ENCODE measurements at places on chromosomes 12 and 14. TPM values are rescaled to one million over a fixed set of nuclear protein-coding genes. Genes with fewer than 3 reads are reported as not detected.

The CD163 gene
- 0.06 TPM for total RNA-seq

The TCL1B gene
- total RNA-seq, result not detected

The BMAL2 gene
- total RNA-seq, result 0.98 TPM

The PPP1R1A gene
- total RNA-seq, result 138 TPM

The TMEM253 gene
- total RNA-seq, result 0.46 TPM

The CISTR gene
- not detected for total RNA-seq

GRCh38 chr14:56193347-56193746, 75.1 kb downstream of the PELI2 start:
- H3K4me3 ChIP-seq, result no peak overlapping the region
- no peak overlapping the region for H3K27ac ChIP-seq
- no peaks in the 10 kb centered on the region for H3K36me3 ChIP-seq
- H3K4me1 ChIP-seq, result no peaks in the 10 kb centered on the region
- H3K27me3 ChIP-seq, result no peaks in the 10 kb centered on the region
- no peak for DNase-seq

DNA sequence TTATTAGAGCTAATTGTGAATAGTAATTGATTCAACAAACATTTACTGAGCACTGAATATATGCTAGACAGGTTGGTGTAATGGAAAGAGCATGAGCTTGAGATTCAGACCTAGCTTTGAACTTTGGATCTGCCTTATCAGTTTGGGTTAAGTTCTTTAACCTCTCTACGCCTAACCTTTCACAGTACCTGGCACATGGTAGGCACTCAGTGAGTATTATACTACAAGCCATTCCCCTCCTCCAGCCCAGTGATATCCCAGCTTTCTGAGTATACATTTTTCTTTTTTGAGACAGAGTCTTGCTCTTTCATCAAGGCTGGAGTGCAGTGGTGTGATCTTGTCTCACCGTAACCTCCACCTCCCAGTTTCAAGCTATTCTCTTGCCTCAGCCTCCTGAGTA, 32.0 kb downstream of the FAM177A1 start:
- H3K27me3 ChIP-seq, result no peaks in the 10 kb centered on the region
- no peak overlapping the region for H3K4me3 ChIP-seq
- no peaks in the 10 kb centered on the region for H3K4me1 ChIP-seq
- H3K27ac ChIP-seq, result no peak overlapping the region
- H3K36me3 ChIP-seq, result peaks cover 32% of the 10 kb centered on the region
- no peak for DNase-seq

- H3K27me3 ChIP-seq, result no peaks in the 10 kb centered on the region
- no peaks in the 10 kb centered on the region for H3K4me1 ChIP-seq
- no peaks in the 10 kb centered on the region for H3K36me3 ChIP-seq
Measured at GRCh38 chr12:76946446-76946845, 67.6 kb upstream of the CSRP2 start.

GRCh38 chr12:94020335-94020734, 128.0 kb upstream of the PLXNC1 start:
- DNase-seq, result no peak
- H3K27ac ChIP-seq, result no peak overlapping the region
- H3K4me3 ChIP-seq, result no peak overlapping the region
- H3K36me3 ChIP-seq, result no peaks in the 10 kb centered on the region
- no peaks in the 10 kb centered on the region for H3K4me1 ChIP-seq

DNA sequence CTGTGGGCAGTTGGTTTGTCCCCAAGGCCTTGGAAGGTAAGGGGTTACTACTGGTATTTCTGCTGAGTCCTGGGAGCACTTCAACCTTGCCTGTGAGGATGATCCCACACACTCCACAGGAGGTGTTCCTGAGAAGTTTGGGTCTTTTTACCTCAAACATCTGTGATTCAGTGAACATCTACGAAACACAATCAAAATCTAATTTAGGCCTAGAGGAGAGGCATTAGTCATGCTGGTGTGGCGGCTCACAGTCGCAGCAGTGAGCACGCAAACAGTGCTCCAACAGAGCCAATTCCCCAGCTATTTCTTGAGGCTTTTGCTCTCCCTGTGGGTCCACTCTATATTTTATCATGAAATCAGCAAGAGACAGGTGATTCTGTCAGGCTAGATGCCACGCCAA, 107.6 kb downstream of the APAF1 start:
- DNase-seq, result no peak
- H3K27ac ChIP-seq, result no peak overlapping the region
- no peak overlapping the region for H3K4me3 ChIP-seq
- no peaks in the 10 kb centered on the region for H3K36me3 ChIP-seq

GRCh38 chr14:83918546-83918945, 1611.4 kb upstream of the FLRT2 start:
- no peaks in the 10 kb centered on the region for H3K27me3 ChIP-seq
- no peak overlapping the region for H3K4me3 ChIP-seq
- H3K4me1 ChIP-seq, result no peaks in the 10 kb centered on the region
- DNase-seq, result no peak
- no peak overlapping the region for H3K27ac ChIP-seq
- no peaks in the 10 kb centered on the region for H3K36me3 ChIP-seq

DNA sequence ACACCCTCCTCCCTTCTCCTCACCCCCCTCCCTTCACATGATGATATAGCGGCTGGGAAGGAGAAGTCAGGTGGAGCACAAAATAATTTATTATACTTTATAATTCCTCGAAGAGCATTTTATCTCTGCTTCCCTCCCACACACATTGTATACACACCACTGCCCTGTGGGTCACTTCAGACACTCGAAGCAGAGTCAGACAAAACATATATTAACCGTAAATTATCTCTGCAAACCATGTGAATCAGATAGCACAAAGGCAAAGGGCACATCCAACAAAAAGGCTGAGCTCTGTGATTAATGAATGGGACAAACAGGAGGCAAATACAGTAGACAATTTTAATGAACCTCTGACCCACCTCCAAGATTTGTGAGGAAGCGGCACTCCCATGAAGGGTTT, 450.7 kb downstream of the GALC start:
- H3K27ac ChIP-seq, result no peak overlapping the region
- no peaks in the 10 kb centered on the region for H3K27me3 ChIP-seq
- DNase-seq, result no peak
- H3K36me3 ChIP-seq, result no peaks in the 10 kb centered on the region
- H3K4me3 ChIP-seq, result no peak overlapping the region

GRCh38 chr12:5066251-5066650, 22.6 kb downstream of the KCNA5 start:
- H3K36me3 ChIP-seq, result no peaks in the 10 kb centered on the region
- H3K4me1 ChIP-seq, result peaks cover 40% of the 10 kb centered on the region
- H3K27me3 ChIP-seq, result no peaks in the 10 kb centered on the region
- no peak overlapping the region for H3K27ac ChIP-seq

DNA sequence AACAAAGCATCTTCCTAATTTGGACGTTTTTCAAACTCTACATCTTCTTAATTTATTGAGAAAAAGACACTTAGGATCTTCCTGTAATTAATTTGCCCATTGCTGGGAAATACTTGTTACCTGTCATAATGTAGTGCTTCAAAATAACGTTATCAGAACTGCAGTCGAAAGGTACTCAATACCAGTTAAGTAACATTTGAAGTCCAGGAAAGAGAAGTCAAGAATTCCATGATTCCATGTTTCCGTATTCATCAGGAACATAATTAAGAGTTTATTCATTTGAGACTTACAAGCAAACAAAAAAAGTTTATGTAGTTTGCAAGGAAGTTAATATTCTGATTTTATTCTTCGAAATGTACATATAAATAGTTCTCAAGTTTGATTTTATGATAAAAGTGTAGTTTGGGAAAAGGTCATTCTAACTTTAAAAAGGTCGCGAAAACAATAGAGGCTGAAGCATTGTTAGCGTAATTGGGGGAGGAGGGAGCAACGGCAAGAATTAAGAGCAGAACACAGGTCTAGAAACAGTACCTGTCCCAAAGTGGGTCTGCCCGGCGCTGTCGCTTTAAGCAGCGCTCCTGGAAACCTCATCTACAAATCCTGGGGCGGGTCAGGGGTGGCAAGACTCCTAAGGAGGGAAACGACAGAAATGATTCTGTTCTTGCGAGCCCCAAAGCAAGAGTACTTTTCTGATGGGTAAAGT, 1.2 kb upstream of the KCNMB4 start:
- peak overlapping the region; percentile 58 for H3K4me3 ChIP-seq
- H3K4me1 ChIP-seq, result peaks cover 19% of the 10 kb centered on the region
- H3K27ac ChIP-seq, result no peak overlapping the region
- DNase-seq, result no peak
- H3K36me3 ChIP-seq, result no peaks in the 10 kb centered on the region

DNA sequence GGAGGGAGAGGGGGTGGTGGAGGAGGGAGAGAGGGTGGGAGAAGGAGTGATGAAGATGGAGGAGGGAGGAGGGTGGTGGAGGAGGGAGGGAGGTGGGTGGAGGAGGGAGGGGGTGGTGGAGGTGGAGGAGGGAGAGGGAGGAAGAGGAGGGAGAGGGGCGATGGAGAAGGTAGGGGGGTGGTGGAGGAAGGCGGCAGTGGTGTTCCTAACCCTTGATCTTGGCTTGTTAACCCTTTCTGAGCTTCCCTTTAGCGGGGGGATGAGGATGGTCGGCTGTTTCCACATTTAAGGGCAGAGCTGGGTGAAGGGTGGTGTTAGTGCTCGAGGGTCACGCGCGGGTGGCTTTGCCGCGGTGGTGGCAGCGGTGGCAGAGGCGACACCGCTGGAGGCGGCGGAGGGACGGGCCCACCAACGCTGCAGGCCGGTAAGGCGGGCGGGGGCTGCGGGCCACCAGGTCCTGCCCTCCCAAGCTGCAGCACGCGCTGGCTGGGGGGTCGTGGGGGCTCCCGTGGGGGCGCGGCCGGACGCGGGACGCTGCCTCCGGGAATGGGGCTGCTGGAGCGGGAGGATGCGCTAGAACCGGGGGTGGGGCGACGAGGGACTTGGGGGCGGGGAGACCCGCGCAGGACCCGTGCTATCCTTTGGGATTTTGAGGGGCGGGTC, 156.3 kb downstream of the PTPN11 start:
- no peaks in the 10 kb centered on the region for H3K4me1 ChIP-seq
- H3K27me3 ChIP-seq, result peaks cover 37% of the 10 kb centered on the region

DNA sequence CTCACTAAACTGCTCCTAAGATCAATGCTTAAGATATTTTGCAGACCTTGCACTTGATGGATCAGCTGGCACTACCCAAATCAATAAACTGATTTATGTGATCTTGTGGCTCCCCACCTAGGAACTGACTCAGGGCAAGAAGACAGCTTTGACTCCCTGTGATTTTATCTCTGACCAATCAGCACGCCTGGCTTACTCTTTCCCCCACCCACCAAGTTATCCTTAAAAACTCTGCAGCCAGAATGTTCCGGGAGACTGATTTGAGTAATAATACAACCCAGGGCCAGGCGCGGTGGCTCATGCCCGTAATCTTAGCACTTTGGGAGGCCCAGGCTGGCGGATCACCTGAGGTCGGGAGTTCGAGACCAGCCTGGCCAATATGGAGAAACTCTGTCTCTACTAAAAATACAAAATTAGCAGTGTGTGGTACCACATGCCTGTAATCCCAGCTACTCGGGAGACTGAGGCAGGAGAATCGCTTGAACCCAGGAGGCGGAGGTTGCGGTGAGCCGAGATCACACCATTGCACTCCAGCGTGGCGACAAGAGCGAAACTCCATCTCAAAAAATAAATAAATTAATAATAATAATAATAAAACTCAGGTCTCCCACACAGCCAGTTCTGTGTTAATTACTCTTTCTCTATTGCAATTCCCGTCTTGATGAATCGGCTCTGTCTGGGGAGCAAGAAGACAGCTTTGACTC, 12.0 kb downstream of the MORN3 start:
- H3K4me1 ChIP-seq, result peaks cover 10% of the 10 kb centered on the region
- H3K36me3 ChIP-seq, result no peaks in the 10 kb centered on the region

- no peaks in the 10 kb centered on the region for H3K27me3 ChIP-seq
- no peak overlapping the region for H3K4me3 ChIP-seq
- H3K27ac ChIP-seq, result no peak overlapping the region
- H3K36me3 ChIP-seq, result no peaks in the 10 kb centered on the region
Measured at GRCh38 chr12:118271770-118272417, 100.8 kb downstream of the TAOK3 start.

- no peaks in the 10 kb centered on the region for H3K4me1 ChIP-seq
- H3K36me3 ChIP-seq, result peaks cover 3% of the 10 kb centered on the region
- H3K27me3 ChIP-seq, result no peaks in the 10 kb centered on the region
Measured at GRCh38 chr12:16555630-16556029, 50.3 kb downstream of the LMO3 start.

- H3K4me3 ChIP-seq, result no peak overlapping the region
- H3K27ac ChIP-seq, result no peak overlapping the region
- no peaks in the 10 kb centered on the region for H3K4me1 ChIP-seq
- H3K36me3 ChIP-seq, result no peaks in the 10 kb centered on the region
- DNase-seq, result no peak
Measured at GRCh38 chr14:75217508-75218206, 41.2 kb upstream of the TMED10 start.

DNA sequence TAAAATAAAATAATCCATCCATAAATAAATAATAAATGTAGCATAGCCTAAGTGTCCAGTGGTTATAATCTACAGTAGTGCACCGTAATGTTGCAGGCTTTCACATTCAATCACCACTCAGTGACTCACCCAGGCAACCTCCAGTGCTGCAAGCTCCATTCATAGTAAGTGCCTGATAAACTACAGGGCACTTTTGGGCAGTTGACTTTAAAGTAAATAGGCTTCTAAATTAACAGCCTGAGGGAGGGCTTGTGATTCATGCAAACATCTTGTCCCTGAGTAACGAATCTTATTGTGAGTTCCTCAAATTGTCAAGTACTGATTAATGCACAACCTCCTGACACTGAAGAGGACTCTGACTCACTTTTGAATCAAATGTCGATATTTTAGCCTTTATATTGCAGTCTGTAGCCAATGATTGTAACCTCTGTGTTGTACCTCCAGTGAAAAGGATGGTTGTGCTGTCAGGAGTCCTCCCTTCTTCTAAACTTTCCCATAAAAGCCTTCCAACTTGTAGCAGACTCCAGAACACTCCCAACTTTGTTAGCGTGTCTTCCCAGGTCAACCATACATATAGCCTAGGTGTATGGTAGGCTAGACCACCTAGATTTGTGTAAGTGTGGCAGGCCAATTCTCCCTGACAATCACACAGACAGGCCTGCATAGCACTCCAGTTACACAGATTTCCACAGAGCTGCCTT, 55.0 kb upstream of the BICD1 start:
- no peaks in the 10 kb centered on the region for H3K27me3 ChIP-seq
- no peaks in the 10 kb centered on the region for H3K36me3 ChIP-seq
- peak; percentile 68 for DNase-seq
- H3K4me3 ChIP-seq, result no peak overlapping the region
- H3K4me1 ChIP-seq, result peaks cover 28% of the 10 kb centered on the region
- peak overlapping the region; percentile 88 for H3K27ac ChIP-seq

DNA sequence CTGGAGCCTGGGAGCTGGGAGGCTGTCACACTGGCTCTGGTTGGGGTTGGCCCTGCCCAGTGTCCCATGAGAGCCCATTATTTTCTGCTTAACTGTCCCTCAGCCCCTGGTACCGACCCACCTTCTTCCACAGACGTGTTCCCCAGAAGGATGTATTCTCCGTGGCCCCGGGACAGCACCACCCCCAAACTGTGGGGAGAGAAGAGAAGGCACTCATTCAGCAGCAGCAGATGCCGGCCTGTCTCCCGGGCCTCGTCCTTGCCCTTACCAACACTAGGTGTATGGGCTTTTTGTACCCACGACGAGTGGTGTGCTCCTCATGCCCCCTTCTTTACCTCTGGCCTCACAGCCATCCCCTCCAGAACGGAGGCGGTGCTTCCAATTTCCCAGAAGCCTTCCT, 38.1 kb downstream of the LRTM2 start:
- no peaks in the 10 kb centered on the region for H3K36me3 ChIP-seq
- no peak overlapping the region for H3K4me3 ChIP-seq
- H3K4me1 ChIP-seq, result no peaks in the 10 kb centered on the region
- H3K27me3 ChIP-seq, result no peaks in the 10 kb centered on the region
- H3K27ac ChIP-seq, result no peak overlapping the region

Data from cardiac muscle cell (in vitro differentiated cells and primary cell).